ENCODE measurements at places on chromosomes 13 and 19.

GRCh38 chr13:80665792-80666333 is 324.9 kb upstream of the SPRY2 start:
- DNase-seq = no peak

DNA sequence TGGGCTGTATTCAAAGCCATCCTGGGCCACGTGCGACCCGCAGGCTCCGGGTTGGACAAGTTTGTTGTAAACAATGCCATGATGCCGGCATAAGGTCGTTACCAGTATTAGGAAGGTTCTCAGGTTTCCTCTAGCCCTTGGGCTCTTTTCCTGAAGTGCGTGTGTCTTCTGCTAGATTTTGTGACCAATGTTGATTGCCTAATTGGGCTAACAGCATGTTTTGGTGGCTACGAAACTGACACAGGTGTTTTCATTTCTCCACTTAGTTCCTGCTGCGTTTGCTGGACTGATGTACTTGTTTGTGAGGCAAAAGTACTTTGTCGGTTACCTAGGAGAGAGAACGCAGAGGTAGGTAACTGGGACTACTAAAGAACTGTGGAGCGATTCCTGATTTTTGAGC is 20.3 kb downstream of the ALOX5AP start:
- DNase-seq = no peak

DNA sequence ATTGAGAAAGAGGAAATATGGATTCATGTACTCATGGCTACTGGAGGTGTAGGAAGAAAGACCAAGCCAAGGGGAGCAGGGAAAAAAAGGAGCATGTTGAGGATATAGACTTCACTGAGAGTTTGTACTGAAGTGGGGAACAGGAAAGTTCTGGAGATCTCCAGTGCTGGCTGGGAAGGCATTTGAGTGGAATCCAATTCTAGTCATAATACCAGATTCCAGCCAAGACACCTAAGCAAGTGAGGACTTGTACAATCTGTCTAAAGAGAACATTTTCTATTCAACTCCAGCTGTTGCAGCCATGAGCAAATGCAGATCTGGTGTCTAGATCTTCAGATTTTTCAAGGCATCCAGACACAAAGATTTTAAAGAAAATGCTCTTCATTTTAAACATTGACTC is 412.5 kb downstream of the OXGR1 start:
- no peak for DNase-seq

DNA sequence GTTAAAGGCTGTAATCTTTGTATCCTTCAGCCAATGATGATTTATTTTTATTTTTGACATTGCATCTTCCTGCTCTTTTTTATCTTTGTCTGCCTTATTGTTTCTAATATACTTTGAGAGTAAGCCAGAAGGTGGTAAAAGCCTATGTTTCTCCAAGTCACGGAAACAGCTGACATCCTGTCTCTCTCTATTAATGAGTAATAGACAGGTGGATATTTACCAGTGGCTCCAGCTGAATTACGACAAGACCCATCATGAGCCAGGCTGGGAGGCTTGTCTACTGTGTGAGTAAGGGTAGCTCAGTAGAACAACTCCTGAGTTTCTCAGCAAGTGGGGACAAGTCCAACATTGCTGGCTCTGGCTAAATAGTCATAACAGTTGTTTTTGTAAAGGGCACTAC is 166.6 kb downstream of the NDFIP2 start:
- DNase-seq = no peak

DNA sequence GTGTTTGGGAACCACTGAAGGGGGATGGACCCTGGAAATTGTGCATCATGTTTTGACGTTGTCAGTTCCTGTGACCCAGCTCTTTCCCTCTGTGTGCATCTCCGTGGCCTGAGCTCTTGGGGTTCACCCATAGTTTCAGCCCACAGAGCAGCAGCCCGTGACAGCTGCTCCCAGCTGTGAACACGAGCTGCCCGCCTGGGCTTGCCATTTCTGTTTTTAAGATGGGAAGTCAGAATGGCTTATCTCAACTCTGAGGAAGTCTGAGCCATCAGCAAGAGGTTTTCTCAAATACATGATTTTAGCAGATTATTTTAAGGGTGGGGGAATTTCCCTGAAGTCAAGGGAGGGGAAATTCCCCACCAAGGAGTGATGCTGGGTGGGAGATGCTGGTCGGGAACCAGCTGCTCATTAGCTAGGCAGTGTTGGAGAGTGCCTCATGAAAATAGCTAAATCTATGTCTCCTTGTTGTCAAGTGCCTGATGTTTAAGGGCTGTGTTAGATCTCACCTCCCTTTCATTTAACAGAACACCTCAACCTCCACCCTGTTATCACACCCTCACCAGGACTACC is 34.8 kb upstream of the C1QTNF9 start:
- DNase-seq = no peak

GRCh38 chr13:22108979-22109378 is 438.1 kb downstream of the FGF9 start:
- DNase-seq = no peak

GRCh38 chr13:77595166-77595810 is 59.8 kb downstream of the SCEL start:
- DNase-seq = no peak

- no peak for DNase-seq
Observed at GRCh38 chr13:32811297-32811800, 204.9 kb upstream of the KL start.

GRCh38 chr13:86476656-86477055 is 677.4 kb upstream of the SLITRK6 start:
- DNase-seq = no peak

- no peak for DNase-seq
Observed at GRCh38 chr13:75024602-75025001, 457.4 kb downstream of the TBC1D4 start.

DNA sequence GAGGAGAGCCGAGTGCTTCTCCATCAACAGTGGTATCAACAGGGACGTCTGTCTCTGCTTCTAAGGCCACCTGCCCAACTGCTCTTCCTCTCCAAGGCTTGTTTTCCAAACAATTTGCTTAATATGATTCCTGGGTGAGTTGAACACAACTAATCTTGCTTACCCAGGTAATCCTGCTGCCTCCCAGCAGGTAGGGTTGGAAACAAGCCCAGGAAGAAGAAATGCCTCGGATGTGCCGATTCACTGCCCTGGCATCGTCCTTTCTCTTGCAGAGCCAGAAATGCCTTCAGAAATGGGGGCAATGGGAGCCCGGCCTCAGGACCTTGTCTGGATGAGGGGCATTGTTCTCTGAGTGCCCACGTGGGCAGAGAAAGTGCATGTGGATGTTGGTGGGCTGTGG is 51.9 kb upstream of the C1QTNF9B start:
- DNase-seq = no peak

DNA sequence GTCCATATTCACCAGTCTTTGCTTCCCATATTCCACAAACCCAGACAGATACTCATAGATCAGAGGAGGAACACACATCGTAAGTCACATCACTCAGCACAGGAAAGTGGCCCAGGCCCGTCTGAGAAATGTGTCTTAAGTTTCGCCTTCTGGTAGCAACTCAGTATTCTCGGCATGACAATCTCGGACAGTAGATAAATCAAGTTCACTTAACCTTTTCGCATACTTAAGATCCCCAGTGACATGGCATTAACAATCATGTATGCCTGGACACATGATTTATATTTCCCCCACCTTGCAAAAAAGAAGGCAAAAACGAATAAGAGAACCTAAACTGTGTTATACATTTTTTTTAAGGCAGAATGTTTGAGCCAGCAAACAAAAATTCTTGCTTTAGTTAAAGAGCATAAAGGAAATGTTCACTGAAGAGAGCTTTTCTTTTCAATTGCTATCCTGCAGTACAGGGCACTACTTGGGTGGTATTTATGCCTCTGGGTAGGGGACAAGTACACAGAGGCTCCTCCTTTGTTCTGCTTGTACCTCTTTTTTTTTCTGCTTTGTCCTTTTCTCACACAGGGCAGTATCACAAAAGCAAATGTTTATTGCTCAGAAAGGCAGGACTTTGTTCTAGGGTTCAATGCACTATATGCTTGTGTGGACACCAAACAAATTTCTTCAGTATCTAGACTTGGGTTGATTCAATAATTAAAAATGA is 360.6 kb downstream of the TDRD3 start:
- DNase-seq = no peak

DNA sequence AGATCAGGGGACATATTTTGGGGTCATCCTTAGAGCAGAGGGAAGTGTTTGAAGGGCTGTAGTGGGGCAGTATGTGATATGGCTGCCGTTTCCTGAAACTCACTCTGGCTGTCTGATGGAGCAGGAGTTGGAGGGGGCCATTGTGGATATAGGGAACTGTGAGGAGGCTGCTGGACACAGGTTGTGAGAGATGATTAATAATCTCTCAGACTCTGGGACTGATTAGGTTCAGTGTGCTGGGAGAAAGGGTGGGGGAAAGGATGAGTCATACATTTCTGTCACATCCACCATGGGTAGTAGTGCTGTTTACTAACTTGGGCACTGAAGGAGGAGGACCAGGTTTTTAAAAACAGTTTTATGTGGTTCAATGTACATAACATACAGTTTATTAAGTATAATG is 4.8 kb downstream of the B3GLCT start:
- DNase-seq = no peak

DNA sequence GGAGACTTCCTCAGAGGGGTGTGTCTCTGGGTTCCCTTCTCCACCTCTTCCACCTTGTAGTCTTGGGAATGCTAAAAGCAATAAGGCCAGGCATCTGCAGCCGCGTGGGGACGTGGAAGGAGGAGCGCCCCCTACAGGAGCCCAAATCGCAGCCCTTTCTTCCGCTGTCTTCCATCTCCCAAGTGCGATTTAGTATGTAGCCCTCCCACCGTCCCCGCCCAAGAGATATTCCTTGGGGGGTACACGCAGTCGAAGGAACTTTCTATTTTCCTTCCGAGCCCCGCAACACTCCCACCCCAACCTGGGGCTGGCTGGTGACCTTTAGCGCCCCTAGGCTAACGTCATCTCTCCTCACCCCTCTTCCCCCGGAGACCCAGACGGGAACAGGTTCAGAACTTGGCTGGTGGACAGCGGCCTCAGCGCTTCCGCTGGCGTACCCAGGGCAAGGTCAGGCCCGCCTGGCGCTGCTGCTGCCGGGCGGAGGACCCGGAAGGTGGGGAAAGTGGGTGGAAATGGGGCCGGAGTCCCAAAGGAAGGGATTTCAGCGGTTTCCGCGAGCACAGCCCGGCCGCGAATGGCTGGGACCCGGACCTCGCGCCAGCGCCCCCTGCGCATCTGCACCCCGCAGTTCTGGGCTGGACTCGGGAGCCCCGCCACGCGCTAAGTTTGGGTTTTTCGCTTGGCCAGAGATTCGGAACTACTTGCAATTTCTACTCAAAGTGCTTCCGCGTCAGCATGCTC is 2.1 kb upstream of the PCDH8 start:
- DNase-seq = no peak

GRCh38 chr13:65155861-65156260 is 2074.3 kb downstream of the PCDH9 start:
- DNase-seq = no peak

DNA sequence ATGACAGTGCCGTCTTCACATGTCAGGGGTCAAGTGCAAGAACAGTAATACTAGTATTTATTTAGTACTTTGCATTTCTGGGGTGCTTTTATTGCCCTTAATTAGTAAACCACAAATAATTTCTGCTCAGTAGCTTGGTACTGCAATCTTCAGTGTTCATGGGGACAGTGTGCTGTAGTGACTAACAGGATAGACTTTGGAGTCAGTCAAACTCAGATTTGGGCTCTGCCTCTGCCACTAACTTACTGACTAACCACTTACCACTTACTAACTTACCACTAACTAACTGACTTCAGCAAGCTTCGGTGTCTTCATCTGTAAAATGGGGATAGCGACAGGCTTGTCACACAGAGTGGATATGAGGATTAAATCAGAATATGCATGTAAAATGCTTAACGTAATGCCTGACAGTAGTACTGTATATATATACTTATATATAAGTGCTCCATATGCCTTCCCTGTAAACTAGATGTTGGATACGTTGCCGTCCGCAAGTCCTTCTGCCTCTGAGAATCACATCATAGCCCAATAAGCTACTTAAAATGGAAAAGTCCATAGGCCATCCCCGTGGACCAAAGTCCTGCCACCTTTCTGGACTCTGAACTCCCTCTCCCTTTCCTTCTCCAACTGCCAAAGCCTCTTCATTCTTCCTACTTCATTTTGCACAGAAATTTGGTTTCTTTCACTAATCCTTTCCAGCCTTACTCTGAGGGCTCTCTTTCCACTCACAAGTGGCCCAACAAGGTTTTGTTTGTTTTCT is 158.1 kb downstream of the ZIC5 start:
- no peak for DNase-seq

- no peak for DNase-seq
Observed at GRCh38 chr19:32673573-32673972, 1.4 kb downstream of the ANKRD27 start.

GRCh38 chr13:70623239-70623638 is 515.0 kb upstream of the KLHL1 start:
- no peak for DNase-seq

- no peak for DNase-seq
Observed at GRCh38 chr19:2210987-2211740, 25.0 kb downstream of the PLEKHJ1 start.

DNA sequence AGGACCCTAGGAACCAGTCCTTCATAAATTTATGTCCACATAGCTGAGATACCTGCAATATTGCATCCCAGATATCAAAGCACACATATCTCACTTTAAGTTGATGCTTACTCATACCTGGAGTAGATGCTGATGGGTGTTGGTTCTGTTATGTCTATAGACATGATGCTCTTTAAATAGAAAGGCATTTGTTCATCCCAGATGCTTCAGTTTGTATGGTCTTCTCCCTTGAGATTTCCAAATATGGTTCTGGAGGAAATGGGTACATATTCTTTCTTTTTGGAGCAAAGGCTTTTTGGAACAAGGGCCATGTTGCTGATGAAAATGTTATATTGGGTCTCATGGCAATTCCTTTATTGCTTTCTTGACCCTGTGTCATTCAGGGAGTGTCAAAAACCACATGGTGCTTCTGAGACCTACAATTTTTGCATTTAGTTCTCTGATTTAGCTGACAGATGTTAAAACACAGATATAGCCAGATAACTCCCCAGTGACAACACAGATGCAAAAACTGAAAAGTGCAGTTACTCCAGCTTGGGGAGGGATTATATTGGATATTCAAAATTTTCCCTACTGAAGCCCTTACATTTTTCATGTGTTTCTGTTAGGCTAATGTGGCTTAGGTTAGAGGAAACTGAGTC is 211.4 kb downstream of the KCNRG start:
- no peak for DNase-seq

GRCh38 chr13:28320209-28320608 is 174.7 kb downstream of the FLT1 start:
- DNase-seq = no peak

- DNase-seq = no peak
Observed at GRCh38 chr13:27018882-27019281, 152.7 kb downstream of the USP12 start.

- DNase-seq = no peak
Observed at GRCh38 chr13:90954605-90955195, 392.8 kb upstream of the MIR17HG start.

All from DMS79 (cell line).